T47D (cell line): ENCODE measurements at places on chromosomes 2 and 18.

GRCh38 chr2:46256563-46257142, 40.6 kb upstream of the EPAS1 start:
- DNase-seq = no peak

GRCh38 chr2:41741951-41742595, 305.7 kb upstream of the PKDCC start:
- DNase-seq = no peak

- no peak for DNase-seq
Measured at GRCh38 chr18:42620657-42621056, 494.8 kb downstream of the RIT2 start.

- no peak for DNase-seq
Measured at GRCh38 chr2:70104231-70105111, 17.2 kb downstream of the PCBP1 start.

GRCh38 chr18:53947092-53947640, 277.3 kb downstream of the MBD2 start:
- no peak for DNase-seq

GRCh38 chr18:36934884-36935283, 106.0 kb downstream of the KIAA1328 start:
- DNase-seq = no peak
